ENCODE measurements at places on chromosomes 4 and X.
A peak's percentile ranks its signal among the peaks of the same experiment; 100 is the strongest.

DNA sequence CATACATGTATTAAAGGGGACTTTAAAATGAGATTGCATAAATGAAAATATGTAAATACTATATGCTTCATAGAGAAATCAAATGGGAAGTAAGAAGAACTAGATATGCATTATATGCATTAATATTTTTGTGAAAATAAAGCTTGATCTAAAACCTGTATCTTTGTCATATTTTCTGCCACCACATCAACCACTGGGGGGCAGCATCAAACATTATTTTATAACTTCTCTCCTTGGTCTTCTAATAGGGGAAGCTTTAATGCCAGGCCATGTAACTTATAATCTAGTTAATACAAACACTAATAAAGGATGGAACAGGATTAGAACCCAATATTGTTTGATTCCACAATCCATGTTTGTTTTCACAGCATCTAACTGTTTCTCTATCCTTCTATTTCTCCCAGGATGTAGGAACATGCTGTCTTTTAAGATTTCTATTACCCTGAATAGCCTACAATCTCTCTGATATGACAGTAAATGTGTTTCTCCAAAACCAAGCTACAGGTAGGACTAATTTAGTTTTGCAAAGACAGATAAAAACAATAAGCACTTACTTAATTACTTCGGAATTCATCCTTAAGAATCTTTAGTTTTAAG lies 10.0 kb downstream of the QRFPR start:
- peak; percentile 21 for DNase-seq

GRCh38 chr4:109977854-109978501 lies 65.3 kb downstream of the EGF start:
- DNase-seq = peak; percentile 6

DNA sequence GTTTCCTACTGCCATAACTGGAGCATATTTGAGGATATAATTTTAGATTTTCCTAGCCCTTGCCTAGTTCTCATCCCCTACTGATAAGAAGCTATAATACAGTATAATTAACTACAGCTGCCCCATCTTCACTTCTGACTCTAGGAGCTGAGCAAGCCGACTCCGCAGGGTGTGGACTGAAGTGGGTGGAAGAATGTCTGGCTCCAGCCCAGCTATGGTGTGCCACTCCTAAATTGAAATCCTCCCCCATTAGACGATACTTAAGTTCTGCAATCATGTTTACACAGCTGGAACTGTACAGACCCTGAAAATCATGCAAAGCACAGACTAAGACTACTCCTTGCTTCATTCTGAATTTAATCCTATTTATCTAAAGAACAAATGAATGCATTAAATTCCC lies 93.1 kb downstream of the PCDH19 start:
- DNase-seq = no peak

DNA sequence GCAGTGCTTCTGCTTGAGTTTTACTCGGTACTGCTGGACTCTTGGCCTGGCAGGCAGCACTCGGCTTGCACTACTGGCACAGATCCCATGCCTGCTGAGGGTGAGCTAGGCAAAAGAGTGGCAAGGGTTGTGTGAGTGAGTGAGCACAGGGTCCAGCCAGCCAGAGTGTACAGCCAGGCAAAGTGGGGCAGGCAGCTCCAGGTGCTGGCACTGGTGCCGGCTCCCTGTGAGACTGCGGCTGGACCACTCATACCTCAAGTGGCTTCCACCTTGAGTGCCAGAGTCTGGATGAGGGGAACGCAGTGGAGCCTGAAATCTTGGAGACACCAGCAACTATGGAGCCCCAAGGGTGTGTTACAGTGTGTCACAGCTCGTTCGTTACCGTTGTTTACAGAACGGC lies 1451.9 kb upstream of the AGA start:
- no peak for DNase-seq

DNA sequence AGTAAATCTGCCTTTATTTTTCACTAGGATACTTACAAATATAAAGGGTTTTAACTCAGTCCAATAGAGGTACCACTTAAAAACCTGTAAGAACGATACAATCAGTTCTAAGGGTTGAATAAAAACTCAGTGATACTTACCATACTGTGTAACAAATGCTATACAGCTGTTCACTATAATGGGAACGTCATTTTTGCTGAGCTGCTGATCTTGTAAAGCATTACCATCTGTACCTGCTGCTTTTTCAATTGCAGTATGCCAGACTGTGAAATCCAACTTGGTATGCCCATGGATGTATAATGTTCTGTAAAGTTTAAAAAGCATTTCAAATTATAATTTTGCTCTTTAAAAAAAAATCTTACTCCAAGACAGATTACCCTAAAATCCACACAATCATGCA lies 111.2 kb downstream of the ARAP2 start:
- DNase-seq = no peak

DNA sequence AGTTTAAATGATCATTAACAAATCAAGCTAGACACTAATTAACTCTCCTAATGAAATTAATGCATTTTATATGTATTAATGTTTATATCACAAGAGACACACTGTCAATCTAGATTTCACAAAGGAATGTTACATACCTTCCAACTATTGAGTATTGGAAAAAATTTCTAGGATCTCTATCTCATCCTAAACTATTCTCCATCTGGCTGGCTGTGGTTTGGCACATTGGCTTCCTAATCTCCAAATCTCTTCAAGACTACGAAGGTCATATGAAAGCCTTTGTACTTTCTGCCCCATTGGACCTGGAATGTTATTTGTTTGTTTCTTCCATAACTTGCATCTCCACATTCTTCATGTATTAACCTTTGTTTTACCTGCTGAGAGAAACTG lies 1160.0 kb downstream of the ADGRL3 start:
- no peak for DNase-seq

- DNase-seq = no peak
Measured at GRCh38 chr4:37641886-37642849, 44.0 kb downstream of the RELL1 start.

GRCh38 chrX:31280580-31280979 lies 208.7 kb upstream of the FTHL17 start:
- DNase-seq = no peak

- no peak for DNase-seq
Measured at GRCh38 chr4:170336238-170336775, 246.6 kb upstream of the AADAT start.

DNA sequence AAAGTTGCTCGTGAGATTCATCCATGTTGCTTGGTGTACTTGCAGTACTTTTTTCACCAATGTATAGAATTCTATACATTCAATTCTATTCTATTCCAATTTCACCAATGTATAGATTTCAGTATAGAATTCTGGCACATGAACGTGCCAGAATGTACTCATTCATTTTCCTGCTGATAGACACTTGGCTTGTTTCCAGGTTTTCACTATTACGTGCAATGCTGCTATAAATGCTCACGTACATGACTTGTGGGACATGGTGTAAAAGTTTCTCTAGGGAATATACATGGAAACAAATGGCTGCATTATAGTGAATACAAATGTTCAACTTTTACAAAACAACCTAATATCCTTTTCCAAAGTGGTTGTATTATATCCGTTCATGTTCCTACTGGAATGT lies 6.8 kb upstream of the CXorf66 start:
- DNase-seq = no peak

- DNase-seq = no peak
Measured at GRCh38 chr4:106269711-106270110, 46.3 kb downstream of the TBCK start.

DNA sequence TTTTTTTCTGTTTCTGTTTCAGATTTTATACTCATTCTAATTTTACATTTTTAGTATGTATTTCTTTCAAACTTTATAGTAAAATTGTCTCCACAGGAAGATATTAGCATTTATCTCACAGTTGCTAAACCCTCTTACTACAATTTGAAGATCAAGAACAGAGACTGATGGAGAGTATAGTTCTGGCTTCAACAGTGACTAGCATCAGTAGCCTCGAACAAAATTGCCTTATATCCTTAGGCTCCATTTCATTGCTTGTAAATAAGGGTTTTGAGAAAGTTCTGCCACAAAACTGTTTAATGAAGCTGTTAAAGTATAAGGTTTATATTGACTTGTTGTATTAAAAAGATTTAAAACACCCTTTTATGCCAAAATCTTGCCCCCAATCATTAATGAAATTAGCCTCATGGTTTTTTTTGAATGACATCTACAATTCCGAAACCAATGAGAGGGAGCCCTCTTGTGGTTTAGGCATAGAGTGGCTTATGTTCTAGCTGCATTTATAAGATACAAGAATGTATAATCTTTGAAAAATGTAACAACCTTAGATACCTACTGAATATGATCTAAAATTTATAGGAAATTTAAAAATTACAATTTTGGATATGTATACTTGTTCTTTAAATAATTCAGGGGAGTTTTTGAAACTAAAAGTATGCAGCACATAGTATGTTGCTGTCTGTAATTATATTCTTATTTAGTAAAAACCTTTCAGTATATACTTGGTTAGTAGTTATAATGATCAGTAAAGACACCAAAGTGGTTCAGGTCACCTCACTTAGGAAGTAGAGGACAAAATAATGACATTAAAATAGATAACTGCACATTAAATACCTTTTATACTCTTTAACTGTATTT lies 109.8 kb upstream of the HPGD start:
- peak; percentile 31 for DNase-seq

DNA sequence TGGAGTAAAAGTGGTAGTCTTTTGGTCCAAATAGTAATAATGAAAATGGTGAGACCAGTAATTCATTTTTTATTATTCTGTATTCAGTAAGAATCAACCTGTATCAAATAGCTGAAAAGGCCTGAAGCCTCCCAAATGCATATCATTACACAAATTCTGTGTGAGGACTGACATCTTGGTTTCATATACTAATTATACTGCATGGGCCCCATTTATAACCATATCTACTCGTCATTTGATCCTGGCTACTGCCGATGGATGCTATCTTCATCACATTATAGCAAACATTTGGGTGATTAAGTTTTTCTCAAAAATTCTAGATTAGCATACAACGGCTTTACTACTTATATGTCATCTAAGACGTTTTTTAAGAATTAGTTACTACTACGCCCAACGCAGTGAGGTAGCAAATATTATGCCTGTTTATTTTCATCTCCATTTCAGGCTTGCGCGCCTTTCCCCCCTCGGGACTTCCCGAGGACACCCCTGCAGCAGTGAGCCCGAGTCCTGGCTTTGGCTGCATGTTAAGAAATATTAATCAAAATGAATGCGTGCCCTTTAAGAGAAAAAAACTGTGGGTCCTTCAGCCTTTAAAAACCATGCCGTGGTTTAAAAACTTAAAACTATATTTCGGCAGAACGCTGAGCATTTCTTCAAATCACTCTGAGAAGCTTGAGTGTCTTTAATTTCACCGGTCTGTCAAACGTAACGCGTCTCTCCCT lies 814 bp upstream of the MMAA start:
- no peak for DNase-seq

- DNase-seq = no peak
Measured at GRCh38 chr4:14155803-14156202, 528.3 kb upstream of the BOD1L1 start.

DNA sequence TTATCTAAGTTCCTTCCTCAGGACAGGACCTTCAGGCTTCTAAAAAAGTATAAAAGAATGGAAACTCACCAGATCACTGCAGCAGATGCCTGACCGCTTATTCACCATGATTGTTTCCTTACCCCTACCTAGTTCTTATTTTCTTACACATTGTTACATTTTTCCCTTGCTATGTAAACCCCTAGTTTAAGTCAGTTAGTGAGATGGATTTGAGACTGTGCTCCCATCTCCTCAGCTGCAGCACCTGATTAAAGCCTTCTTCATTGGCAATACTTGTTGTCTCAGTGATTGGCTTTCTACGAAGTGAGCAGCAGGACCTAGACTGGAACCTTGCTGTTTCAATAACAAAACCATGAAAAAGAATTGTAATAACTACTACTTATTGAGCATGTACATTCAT lies 4.7 kb downstream of the SPARCL1 start:
- no peak for DNase-seq

DNA sequence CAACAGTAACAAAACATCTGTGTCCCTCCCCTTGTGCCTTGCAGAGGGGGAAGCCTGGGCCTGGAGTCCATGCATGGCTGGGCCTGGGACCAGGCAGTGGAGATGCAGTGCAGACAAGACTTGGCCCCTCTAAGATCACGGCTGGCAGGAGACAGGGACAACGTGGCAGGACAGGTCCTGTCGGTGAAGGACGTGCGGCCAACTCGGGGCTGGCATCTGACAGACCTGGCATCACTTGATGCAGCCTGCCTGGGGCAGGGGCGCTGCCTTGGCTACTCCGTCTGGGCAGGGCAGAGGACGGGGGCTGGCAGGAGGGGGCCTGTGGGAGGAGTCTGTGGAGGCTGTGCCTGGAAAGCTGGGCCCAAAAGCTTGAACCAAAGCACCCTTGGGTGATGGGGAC lies 112.1 kb downstream of the CPZ start:
- no peak for DNase-seq

- no peak for DNase-seq
Measured at GRCh38 chr4:144575181-144575580, 70.8 kb upstream of the HHIP start.

DNA sequence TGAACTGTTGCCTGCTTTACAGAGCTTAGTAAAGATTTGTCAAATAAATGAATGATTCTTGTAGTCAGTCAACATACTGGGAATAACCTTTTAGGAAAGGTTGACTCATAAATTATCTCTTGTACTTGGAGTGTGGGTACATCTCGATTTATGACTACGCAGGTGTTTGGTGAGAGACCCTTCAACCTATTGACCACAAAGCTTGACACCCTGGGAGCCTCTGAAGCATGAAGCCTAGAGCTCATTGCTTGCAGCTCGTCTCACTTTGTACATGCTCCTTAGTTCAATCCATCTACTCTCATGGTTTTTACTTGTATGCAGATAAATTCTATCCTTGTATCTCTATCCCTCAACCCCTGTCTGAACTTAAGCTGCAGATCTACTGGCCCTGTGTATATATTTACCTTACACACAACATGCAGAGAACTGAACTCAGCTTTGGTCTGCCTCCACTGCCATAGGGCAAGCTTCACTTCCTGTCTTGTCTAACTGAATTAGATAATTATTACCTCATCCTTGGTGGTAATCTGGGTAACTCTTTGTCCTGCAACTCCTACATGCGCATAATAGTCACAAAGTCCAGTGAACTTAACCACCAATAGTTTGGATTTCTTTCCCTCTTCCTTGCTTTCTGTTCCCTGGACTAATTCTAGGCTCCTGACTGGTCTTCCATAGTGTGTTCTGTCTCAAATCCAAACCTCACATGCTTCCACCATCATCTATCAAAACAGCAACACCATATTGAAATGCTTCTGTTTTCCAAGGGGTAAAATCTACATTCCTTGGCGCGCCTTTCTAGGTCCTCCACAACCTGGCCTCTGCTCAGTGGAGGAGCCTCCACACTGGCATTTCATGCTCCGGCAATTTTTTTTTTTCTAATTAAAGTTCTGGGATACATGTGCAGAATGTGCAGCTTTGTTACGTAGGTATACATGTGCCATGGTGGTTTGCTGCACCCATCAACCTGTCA lies 32.2 kb upstream of the FAT1 start:
- DNase-seq = no peak

- DNase-seq = no peak
Measured at GRCh38 chr4:82097504-82097903, 276.3 kb downstream of the HNRNPD start.
